ENCODE measurements at places on chromosomes 1 and 21. TPM values are rescaled to one million over a fixed set of nuclear protein-coding genes. Genes with fewer than 3 reads are reported as not detected.

GRCh38 chr1:190124068-190124467, 353.6 kb downstream of the BRINP3 start:
- H3K27ac ChIP-seq, result no peak overlapping the region
- no peaks in the 10 kb centered on the region for H3K4me1 ChIP-seq
- H3K36me3 ChIP-seq, result no peaks in the 10 kb centered on the region
- no peak overlapping the region for H3K4me3 ChIP-seq
- no peaks in the 10 kb centered on the region for H3K27me3 ChIP-seq
- no peak for DNase-seq

DNA sequence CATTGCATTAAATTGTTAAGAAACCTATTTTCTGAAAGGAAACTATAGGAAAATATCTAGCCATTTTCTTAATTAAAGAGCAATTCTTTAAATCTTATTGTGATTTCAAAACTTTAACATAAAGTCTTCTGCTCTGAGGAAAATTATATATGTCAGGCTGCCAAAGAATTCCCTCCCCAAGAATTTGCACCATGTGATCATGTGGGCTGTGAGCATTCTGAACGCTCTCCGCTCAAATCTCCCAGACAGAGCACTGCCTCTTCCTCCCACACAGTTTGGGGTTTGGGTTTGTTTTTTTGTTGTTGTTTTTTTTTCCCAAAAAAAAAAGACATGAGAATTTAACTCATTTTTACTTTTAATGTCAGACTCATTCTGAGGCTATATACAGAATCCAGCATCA, 155.9 kb upstream of the PALMD start:
- no peak overlapping the region for H3K4me3 ChIP-seq
- no peak overlapping the region for H3K27ac ChIP-seq
- no peak for DNase-seq

- H3K27me3 ChIP-seq, result peaks cover 18% of the 10 kb centered on the region
- no peaks in the 10 kb centered on the region for H3K4me1 ChIP-seq
- no peak for DNase-seq
- H3K4me3 ChIP-seq, result no peak overlapping the region
Measured at GRCh38 chr1:228315945-228316588, 90.6 kb downstream of the TRIM11 start.

DNA sequence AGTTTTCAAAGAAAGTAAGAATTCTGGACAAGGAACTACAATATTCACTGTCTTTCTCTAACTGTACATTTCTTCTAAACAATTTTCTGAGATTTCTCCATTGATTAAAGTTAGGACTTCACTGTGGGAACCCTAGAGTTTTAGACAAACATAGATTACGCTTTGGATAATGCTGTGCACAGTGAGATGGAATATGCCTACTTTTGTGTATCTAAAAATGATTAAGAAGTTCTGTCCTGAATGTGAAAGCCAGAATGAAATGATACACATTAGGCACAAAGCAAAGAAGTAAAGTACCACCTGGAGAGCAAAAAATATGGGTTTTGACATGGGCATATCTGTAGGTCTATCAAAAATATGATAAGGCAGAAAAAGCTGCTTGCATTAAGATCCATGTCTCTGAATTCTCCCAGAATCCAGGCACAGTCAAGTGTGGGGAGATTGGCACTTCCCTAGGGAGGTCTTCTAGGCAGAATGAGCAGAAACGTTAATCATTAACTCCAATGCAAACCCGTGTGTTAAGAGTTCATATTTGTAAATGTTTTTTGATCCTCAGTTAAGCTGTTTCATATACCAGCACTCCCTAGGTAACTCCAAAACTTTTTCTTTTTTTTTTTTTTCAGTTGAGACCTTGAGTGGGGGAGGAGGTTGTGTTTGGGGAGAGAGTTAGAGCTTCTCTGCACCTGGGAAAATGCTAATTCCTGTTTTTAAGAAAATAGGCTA, 467.1 kb downstream of the LMO4 start:
- no peaks in the 10 kb centered on the region for H3K27me3 ChIP-seq
- no peak for DNase-seq
- no peak overlapping the region for H3K27ac ChIP-seq

GRCh38 chr21:22224261-22224660, 1226.1 kb downstream of the NCAM2 start:
- no peaks in the 10 kb centered on the region for H3K27me3 ChIP-seq
- H3K27ac ChIP-seq, result no peak overlapping the region
- H3K36me3 ChIP-seq, result no peaks in the 10 kb centered on the region

DNA sequence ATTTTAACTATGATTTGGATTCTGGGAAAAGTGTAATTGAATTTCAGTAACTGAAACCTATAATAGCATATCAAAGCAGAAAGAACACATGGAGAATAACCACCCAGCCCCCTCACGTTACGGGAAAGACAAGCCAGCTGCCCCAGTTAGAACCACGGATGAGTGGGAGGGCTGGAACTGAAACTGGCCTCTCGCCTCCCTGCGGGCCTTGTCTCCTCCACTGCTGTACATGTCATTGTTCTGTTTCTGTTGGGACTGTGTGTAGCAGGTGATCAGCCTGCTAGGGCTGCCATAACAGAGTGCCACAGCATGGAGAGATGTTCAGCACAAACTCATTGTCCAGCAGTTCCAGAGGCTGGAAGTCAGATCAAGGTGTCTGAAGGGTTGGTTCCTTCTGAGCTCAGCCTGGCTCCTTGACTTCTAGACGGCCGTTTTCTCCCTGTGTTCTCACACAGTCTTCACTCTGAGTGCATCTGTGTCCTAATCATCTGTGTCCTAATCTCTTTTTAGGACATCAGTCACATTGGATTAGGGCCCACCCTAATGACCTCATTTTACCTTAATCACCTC, 52.4 kb downstream of the MAP3K21 start:
- DNase-seq, result no peak
- H3K4me1 ChIP-seq, result no peaks in the 10 kb centered on the region
- H3K27ac ChIP-seq, result no peak overlapping the region
- H3K36me3 ChIP-seq, result no peaks in the 10 kb centered on the region
- peaks cover 7% of the 10 kb centered on the region for H3K27me3 ChIP-seq

GRCh38 chr1:4140241-4140640, 240.2 kb upstream of the C1orf174 start:
- no peaks in the 10 kb centered on the region for H3K36me3 ChIP-seq
- no peak overlapping the region for H3K4me3 ChIP-seq
- no peak overlapping the region for H3K27ac ChIP-seq
- DNase-seq, result no peak

- no peaks in the 10 kb centered on the region for H3K4me1 ChIP-seq
- no peak for DNase-seq
- H3K36me3 ChIP-seq, result no peaks in the 10 kb centered on the region
Measured at GRCh38 chr1:51019811-51020210, 49.8 kb downstream of the CDKN2C start.

The GPR3 gene
- total RNA-seq, result 0.35 TPM

The NID1 gene
- 0.38 TPM for total RNA-seq

- no peak overlapping the region for H3K4me3 ChIP-seq
- no peaks in the 10 kb centered on the region for H3K27me3 ChIP-seq
- no peak for DNase-seq
- no peak overlapping the region for H3K27ac ChIP-seq
- no peaks in the 10 kb centered on the region for H3K4me1 ChIP-seq
Measured at GRCh38 chr1:244945109-244945671, 80.8 kb upstream of the HNRNPU start.

DNA sequence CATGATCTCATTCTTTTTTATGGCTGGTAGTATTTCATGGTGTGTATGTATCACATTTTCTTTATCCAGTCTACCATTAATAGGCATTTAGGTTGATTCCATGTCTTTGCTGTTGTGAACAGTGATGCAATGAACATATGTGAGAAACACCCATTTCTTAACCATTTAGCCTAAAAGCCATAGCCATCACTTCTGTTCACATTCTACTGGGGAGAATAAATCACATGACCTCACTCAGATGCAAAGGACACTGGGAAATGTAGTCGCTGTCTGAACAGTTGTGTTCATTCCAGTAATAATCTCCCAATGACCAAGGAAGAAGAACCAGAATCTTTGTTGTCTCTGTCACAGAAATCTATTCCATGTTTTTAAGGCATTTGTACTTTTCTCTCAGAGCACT, 15.1 kb upstream of the PLA2G2E start:
- no peak for DNase-seq
- H3K4me3 ChIP-seq, result no peak overlapping the region
- H3K36me3 ChIP-seq, result no peaks in the 10 kb centered on the region
- no peaks in the 10 kb centered on the region for H3K27me3 ChIP-seq

The CELA2A gene
- total RNA-seq, result 1.8 TPM

DNA sequence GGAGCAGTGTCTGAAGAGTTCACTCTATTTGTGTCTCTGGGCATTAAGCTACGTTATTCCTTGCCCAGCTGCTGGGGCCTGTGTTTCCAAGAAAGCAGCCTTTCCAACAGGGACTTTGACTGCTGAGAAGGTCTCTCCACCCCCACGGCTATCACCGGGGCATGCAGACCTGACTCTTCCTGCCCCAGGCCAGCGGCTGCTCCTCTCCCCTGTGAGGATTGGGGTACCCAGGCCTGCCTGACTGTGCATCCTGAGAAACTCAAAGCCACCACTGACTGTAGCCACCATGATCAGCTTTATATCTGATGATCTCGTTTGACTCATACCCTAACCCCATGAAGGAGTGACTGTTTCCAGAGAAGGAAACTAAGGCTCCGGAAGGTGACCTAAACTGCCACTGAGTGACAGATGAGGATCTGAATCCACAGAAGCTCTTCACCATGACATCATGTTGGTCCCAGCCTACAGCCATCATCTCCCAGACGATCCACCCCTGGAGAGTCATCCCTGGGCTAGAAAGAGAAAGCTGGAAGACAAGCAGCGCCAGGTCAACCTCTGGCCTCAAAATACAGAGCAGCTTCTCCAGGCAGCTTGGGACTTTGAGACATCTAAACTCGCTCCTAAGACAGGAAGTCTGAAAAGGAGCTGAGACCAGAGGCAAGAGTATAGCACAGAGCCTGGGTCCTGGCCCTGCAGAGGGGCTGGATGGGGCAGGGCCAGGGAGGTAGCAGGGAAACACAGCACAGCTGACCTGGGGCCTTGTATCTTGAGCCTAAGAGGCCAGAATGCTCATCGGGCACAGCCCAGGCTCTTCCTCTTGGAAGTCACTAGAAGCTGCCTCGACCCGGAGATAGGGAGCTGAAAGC, 244.0 kb upstream of the VAMP3 start:
- no peak overlapping the region for H3K27ac ChIP-seq
- H3K4me3 ChIP-seq, result no peak overlapping the region
- DNase-seq, result no peak
- no peaks in the 10 kb centered on the region for H3K27me3 ChIP-seq
- H3K4me1 ChIP-seq, result no peaks in the 10 kb centered on the region

DNA sequence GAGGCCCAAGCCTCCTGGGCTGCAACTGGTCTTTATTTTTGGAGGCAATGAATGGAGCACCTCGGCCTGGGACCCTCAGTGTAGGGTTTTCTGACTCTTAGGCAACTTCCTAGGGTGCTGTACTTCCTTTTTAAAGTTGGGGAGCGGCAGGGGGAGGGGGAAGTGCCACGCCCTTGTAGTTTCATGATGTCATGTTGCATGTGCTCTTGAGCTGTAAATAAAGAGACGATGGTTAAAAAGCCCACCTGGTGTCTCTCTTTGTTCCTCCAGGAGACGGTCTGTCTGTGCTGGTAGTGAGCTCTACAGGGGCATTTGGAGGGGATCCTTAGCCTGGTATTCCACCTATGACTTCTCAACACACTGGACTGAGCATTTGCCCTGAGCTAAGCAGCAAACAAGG, 10.3 kb upstream of the AGTRAP start:
- H3K27ac ChIP-seq, result no peak overlapping the region
- no peaks in the 10 kb centered on the region for H3K36me3 ChIP-seq
- DNase-seq, result no peak

DNA sequence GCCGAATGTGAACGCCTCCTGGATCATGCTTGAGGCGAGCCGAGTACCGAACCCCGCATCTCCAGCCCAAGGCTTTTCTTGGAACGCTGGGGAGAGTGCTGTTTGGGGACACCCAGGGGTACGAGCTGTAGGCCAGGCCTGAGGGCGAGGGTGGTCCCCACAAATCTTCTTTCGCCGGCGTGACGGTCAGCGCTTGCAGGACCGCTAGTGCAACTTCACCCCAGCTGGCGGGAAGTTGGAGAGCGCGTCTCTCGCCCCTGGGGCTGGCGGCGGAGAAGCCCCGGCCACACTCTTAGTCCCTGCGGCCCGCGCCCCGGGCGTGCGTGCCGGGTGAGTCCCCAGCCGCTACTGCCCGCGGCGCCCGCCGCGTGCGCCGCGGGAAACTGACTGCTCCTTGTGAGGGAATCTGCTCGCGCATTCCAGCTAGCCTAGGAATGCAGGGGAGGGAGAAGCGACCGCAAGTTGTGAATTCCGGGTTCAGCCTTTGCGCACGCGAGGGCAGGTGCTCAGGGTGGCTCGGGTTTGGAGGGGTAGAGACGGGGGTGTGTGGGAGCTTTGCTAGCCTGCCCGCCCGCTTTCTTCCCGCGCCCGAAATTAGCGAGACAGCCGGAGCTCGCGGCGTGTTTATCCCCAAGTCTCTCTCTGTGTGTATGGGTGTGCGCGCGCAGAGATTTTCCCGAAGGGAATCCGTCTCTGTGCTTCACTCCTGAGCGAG, 884 bp downstream of the LHX4 start:
- H3K27me3 ChIP-seq, result peaks cover 21% of the 10 kb centered on the region
- H3K36me3 ChIP-seq, result no peaks in the 10 kb centered on the region
- H3K4me1 ChIP-seq, result peaks cover 62% of the 10 kb centered on the region
- no peak overlapping the region for H3K27ac ChIP-seq
- DNase-seq, result no peak
- H3K4me3 ChIP-seq, result no peak overlapping the region

- no peak overlapping the region for H3K27ac ChIP-seq
- peaks cover 6% of the 10 kb centered on the region for H3K27me3 ChIP-seq
- DNase-seq, result no peak
- no peaks in the 10 kb centered on the region for H3K36me3 ChIP-seq
- no peaks in the 10 kb centered on the region for H3K4me1 ChIP-seq
Measured at GRCh38 chr1:45796381-45796780, 7.0 kb upstream of the MAST2 start.

- peaks cover 1% of the 10 kb centered on the region for H3K27me3 ChIP-seq
- no peak for DNase-seq
- H3K4me1 ChIP-seq, result peaks cover 9% of the 10 kb centered on the region
Measured at GRCh38 chr1:236108027-236108648, 34.2 kb upstream of the GPR137B start.

The RGL1 gene
- total RNA-seq, result 1.8 TPM

DNA sequence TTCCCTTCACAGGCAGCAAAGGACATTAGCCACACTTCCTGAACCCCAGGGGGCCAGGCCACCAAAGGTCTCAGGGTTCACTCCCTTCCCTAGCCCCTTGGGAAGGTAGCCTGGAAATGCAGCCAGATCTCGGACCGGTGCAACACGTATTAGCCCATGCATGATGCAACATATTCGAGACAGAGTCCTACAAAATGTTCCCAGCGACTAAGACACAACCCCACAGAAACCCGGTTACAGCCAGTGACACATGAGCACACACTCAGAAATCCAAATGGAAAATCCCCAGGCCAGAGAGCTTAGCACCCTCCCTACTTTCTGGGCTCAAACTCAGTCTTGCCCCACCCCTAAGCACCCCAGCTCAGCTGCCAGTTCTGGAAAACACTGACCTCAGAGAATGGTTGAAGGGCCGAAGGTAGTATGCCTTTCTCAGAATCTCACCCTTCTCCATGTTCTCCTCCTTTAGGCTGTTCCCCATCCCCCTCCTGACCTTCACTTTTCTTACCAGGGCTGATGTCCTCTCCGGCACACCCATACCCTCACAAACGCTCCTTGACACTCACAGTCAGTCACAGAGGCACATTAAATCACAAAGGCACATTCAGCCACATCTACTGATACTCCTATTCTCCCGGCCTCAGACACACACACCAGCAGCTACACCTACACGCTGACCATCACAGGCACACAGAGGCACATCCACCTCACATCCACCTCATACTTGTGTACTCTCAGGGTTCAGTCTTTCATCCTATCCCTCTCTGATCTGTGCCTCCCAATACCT, at the start of gene TSPAN1:
Gene TSPAN1 (plus strand): TSS at position 640 of the 784 bp plus-strand sequence. CDS start 6,021 bp downstream, outside the sequence.
- H3K36me3 ChIP-seq, result no peaks in the 10 kb centered on the region
- H3K4me3 ChIP-seq, result no peak within 1 kb of the TSS
- peaks cover 17% of the 10 kb centered on the region for H3K27me3 ChIP-seq
- no peak for DNase-seq
- no peak within 1 kb of the TSS for H3K27ac ChIP-seq

The DENND2C gene
- total RNA-seq, result 0.70 TPM
